ENCODE measurements at places on chromosomes 5 and 9. TPM values are rescaled to one million over a fixed set of nuclear protein-coding genes. Genes with fewer than 3 reads are reported as not detected.

Gene CAAP1
- total RNA-seq, result 13.2 TPM

Gene RASEF
- total RNA-seq, result 5.5 TPM

Gene SLC34A1
- 2.2 TPM for total RNA-seq

Gene CDKN2B-AS1
- 19.5 TPM for total RNA-seq

Gene IFNA13
- total RNA-seq, result 8.2 TPM

Gene SPACA9
- 3.1 TPM for total RNA-seq

Gene TPPP
- 1.9 TPM for total RNA-seq

Gene SHISAL2B
- total RNA-seq, result not detected

All from umbilical cord (tissue), 2 donors.